Type B pancreatic cell (in vitro differentiated cells): ENCODE measurements at places on chromosomes 2 and 18. TPM values are rescaled to one million over a fixed set of nuclear protein-coding genes. Genes with fewer than 3 reads are reported as not detected.
A peak's percentile ranks its signal among the peaks of the same experiment; 100 is the strongest.

- no peak overlapping the region for H3K27ac ChIP-seq
- H3K4me1 ChIP-seq: peaks cover 4% of the 10 kb centered on the region
- DNase-seq: no peak
- H3K36me3 ChIP-seq: no peaks in the 10 kb centered on the region
- no peak overlapping the region for H3K4me3 ChIP-seq
Measured at GRCh38 chr2:181992776-181993175, 7.1 kb downstream of the PPP1R1C start.

- no peak overlapping the region for H3K4me3 ChIP-seq
- no peak overlapping the region for H3K27ac ChIP-seq
- peaks cover 12% of the 10 kb centered on the region for H3K4me1 ChIP-seq
- H3K36me3 ChIP-seq: no peaks in the 10 kb centered on the region
Measured at GRCh38 chr18:69755856-69756496, 191.7 kb downstream of the CD226 start.

- H3K36me3 ChIP-seq: no peaks in the 10 kb centered on the region
- peaks cover 4% of the 10 kb centered on the region for H3K4me1 ChIP-seq
- no peak for DNase-seq
- H3K27ac ChIP-seq: no peak overlapping the region
- no peaks in the 10 kb centered on the region for H3K27me3 ChIP-seq
Measured at GRCh38 chr2:146981921-146982320, 862.9 kb upstream of the ACVR2A start.

DNA sequence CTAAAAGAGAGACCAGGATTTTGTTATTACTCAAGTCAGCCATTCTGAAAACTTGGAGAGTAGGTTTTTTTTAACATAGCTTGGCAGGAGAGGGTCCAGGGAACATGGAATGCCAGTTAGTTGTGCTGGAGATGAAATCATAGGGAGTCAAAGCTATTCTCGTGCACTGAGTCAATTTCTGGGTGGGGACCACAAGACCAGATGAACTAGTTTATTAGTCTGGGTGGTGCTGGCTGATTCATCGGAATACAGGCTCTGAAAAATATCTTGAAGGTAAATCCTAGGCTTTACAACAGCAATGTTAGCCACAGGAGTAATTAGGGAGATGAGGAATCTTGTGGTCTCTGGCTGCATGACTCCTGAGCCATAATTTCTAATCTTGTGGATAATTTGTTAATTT is 921.4 kb downstream of the TRIB2 start:
- H3K4me3 ChIP-seq: no peak overlapping the region
- H3K36me3 ChIP-seq: no peaks in the 10 kb centered on the region
- no peak for DNase-seq
- no peaks in the 10 kb centered on the region for H3K4me1 ChIP-seq

DNA sequence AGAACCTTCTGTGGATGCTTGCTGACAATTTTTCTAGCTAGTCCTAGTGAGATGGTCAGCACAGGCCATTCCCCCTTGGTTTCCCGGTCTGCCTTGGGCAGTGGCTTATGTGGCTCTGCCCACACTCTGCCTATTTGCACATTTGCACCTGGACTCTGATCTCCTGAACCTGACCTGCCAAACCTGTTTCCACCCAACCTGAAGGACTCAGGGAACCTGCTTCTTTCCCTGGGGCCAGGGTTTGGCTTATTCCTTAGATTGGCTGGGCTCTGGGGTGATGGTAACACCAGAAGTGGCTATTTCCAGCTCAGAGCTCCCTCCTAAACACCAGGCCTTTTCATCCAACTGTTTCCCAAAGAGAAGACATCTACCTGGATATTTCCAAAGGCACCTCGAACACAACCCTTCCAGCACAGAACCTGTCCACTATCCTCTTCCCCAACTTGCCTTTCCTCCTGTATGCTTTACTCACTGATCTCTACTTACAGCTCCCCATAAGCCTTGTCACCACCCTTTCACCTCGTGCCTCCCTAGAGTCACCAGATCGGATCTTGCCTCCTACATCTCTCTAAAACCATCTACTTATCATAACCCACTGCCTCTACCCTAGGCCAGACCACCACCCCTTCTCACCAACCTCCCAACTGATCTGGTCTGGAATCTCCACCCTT is 5.8 kb upstream of the MTA3 start:
- peaks cover 5% of the 10 kb centered on the region for H3K36me3 ChIP-seq
- peak overlapping the region; percentile 52 for H3K27ac ChIP-seq
- H3K4me3 ChIP-seq: peak overlapping the region; percentile 23
- H3K4me1 ChIP-seq: peaks cover 23% of the 10 kb centered on the region

GRCh38 chr18:75696391-75696790 is 268.9 kb upstream of the SMIM21 start:
- H3K4me3 ChIP-seq: no peak overlapping the region
- H3K27me3 ChIP-seq: no peaks in the 10 kb centered on the region
- H3K36me3 ChIP-seq: no peaks in the 10 kb centered on the region
- DNase-seq: no peak
- H3K27ac ChIP-seq: no peak overlapping the region

DNA sequence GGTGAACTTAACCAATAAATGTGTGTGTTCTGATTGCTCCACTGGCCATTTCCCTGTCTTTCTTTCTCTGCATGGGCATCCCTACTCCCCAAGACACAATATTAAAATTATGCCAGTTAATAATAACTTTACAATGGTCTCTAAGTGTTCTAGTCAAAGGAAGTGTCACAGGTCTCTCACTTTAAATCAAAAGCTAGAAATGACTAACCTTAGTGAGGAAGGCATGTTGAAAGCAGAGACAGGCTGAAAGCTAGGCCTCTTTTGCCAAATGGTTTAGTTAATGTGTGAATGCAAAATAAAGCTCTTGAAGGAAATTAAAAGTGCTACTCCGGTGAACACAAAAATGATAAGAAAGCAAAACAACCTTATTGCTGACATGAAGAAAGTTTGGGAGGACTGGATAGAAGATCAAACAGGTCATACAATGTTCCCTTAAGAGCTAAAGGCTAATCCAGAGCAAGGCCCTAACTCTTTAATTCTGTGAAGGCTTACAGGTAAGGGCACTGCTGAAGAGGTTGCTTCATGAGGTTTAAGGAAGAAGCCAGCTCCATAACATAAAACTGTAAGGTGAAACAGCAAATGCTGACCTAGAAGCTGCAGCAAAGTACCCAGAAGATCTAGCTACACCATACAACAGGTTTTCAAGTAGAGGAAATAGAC is 44.0 kb upstream of the ARHGAP15 start:
- no peak for DNase-seq
- H3K27ac ChIP-seq: no peak overlapping the region
- no peaks in the 10 kb centered on the region for H3K36me3 ChIP-seq
- no peak overlapping the region for H3K4me3 ChIP-seq
- H3K27me3 ChIP-seq: no peaks in the 10 kb centered on the region
- H3K4me1 ChIP-seq: no peaks in the 10 kb centered on the region

DNA sequence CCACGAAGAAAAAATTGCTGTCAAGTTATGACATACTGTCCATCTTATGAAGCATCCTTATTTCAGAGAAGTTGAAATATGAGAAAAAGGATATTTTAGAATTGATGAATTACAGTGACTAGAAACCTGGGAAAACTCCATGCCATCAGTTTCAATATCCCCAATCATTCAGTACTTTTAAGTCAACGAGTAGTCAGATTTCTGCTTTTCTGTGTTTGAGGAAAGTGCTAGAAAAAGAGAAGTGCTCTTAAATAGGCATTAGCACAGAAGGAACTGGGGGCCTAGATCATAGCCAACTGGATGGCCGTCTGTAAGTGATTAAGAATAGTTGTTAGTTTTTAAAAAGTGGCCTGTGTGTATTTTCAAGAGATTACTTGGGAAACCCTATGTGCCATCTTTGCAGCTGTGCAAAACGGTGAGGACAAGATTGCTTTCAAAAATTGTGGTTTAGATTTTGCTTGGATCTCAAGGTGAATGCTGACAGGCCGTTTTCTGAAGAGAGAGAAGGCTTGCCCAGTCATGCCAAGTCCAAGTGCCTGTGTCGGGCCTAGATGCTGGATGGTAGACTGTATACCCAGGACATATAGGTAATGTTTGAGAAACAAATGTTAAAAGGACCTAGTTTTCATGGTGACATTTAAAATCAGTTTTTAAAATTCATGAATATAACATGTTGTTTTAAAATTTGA is 5.1 kb downstream of the NEDD4L start:
- peaks cover 32% of the 10 kb centered on the region for H3K4me1 ChIP-seq
- H3K36me3 ChIP-seq: peaks cover 11% of the 10 kb centered on the region
- no peaks in the 10 kb centered on the region for H3K27me3 ChIP-seq
- no peak overlapping the region for H3K4me3 ChIP-seq

- no peaks in the 10 kb centered on the region for H3K27me3 ChIP-seq
- peaks cover 19% of the 10 kb centered on the region for H3K4me1 ChIP-seq
- H3K36me3 ChIP-seq: no peaks in the 10 kb centered on the region
- no peak overlapping the region for H3K27ac ChIP-seq
Measured at GRCh38 chr2:202133200-202133908, 60.3 kb downstream of the KIAA2012 start.

DNA sequence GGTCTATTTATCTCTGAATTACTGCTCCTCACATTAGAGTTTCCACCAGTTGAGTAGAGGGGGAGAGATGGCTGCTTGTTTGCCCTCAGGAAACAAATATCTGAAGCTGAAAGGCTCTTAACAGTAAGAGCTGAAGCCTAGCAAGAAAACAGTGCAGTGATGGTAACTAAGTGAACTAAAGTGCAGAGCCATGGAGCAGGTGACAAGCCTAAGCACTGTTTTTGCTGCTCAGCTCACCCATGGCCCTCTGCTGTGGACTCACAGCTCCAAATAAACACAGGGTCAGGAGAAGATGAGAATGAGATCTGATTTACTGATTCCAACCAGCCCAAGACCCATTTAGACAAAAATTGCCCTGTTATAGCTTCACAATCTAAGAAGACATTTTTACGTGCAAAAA is 118.4 kb downstream of the ETAA1 start:
- peaks cover 35% of the 10 kb centered on the region for H3K4me1 ChIP-seq
- peaks cover 16% of the 10 kb centered on the region for H3K27me3 ChIP-seq
- H3K27ac ChIP-seq: peak overlapping the region; percentile 77
- DNase-seq: no peak
- H3K4me3 ChIP-seq: peak overlapping the region; percentile 12
- H3K36me3 ChIP-seq: peaks cover 10% of the 10 kb centered on the region

- H3K27me3 ChIP-seq: no peaks in the 10 kb centered on the region
- peaks cover 16% of the 10 kb centered on the region for H3K36me3 ChIP-seq
- peaks cover 42% of the 10 kb centered on the region for H3K4me1 ChIP-seq
- no peak for DNase-seq
- no peak overlapping the region for H3K27ac ChIP-seq
Measured at GRCh38 chr2:25306777-25307368, 34.9 kb downstream of the DNMT3A start.

DNA sequence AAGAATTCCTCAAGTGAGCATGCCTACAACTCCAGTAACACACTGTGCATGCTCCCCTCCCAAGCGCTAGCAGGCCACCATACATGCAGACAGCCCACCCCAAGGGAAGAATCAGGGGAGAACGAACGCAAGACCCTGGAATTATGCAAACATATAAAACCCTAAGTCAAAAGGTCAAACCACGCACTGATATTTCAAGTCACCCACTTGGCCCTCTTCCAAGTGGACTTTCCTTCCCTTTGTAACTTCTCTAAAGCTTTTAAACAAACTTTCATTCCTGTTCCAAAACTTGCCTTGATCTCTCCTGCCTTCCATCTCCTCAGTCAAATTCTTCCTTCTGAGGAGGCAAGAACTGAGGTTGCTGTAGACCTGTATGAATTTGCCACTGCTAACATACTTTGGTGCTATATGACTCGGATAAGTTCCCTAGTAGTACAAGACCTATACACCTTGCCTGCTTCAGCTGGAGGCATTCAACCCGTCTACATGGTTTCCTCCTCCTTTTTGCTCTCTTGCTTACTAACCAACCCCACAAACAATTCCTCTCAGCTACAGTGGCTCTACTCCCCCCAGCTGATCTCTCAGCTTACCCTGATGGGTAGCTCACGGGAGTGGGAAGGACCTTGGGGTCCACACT is 11.1 kb upstream of the RPIA start:
- no peaks in the 10 kb centered on the region for H3K27me3 ChIP-seq
- H3K4me3 ChIP-seq: no peak overlapping the region
- no peak overlapping the region for H3K27ac ChIP-seq
- H3K4me1 ChIP-seq: no peaks in the 10 kb centered on the region

DNA sequence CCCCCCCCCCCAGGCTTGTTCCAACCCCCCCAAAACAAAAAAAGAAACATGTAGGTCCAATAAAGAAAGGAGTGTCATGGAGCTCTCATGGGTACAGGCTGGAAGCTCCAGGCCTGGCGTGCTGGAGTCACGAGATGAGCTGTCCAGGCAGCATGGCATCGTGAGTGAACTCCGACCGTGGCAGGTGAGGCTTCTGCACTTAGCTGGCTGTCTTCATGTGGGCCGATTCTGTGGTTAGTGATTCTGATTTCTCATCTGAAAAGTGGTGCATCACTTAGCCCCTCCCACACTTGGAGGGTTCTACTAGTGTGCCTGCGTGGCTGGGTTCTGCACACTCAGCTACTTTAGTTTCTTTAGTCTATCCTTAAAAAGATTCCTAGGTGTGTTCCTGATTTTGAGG is 126.4 kb upstream of the MGAT5 start:
- no peak overlapping the region for H3K4me3 ChIP-seq
- no peak overlapping the region for H3K27ac ChIP-seq
- H3K27me3 ChIP-seq: no peaks in the 10 kb centered on the region
- H3K36me3 ChIP-seq: peaks cover 11% of the 10 kb centered on the region

GRCh38 chr2:147433822-147434221 is 411.0 kb upstream of the ACVR2A start:
- H3K4me1 ChIP-seq: no peaks in the 10 kb centered on the region
- no peaks in the 10 kb centered on the region for H3K36me3 ChIP-seq
- H3K4me3 ChIP-seq: no peak overlapping the region
- DNase-seq: no peak
- no peaks in the 10 kb centered on the region for H3K27me3 ChIP-seq

GRCh38 chr2:143452817-143453451 is 323.7 kb downstream of the ARHGAP15 start:
- no peak overlapping the region for H3K4me3 ChIP-seq
- H3K4me1 ChIP-seq: peaks cover 22% of the 10 kb centered on the region
- no peak overlapping the region for H3K27ac ChIP-seq
- peaks cover 21% of the 10 kb centered on the region for H3K27me3 ChIP-seq

GRCh38 chr18:74498712-74499627 is 2.8 kb downstream of the CNDP2 start:
- peak overlapping the region; percentile 96 for H3K27ac ChIP-seq
- H3K4me1 ChIP-seq: peaks cover 29% of the 10 kb centered on the region
- DNase-seq: no peak
- H3K36me3 ChIP-seq: peaks cover 23% of the 10 kb centered on the region
- peak overlapping the region; percentile 86 for H3K4me3 ChIP-seq
- no peaks in the 10 kb centered on the region for H3K27me3 ChIP-seq

GRCh38 chr2:149001496-149001895 is 37.0 kb upstream of the LYPD6B start:
- no peak for DNase-seq
- H3K27me3 ChIP-seq: no peaks in the 10 kb centered on the region
- H3K27ac ChIP-seq: no peak overlapping the region
- H3K4me3 ChIP-seq: no peak overlapping the region
- peaks cover 36% of the 10 kb centered on the region for H3K36me3 ChIP-seq

NT5DC4 gene
- total RNA-seq: not detected in 2 replicates

CIDEA gene
- total RNA-seq: not detected in 2 replicates

MC5R gene
- not detected in 2 replicates for total RNA-seq

SLC38A11 gene
- 3.7 and 13.4 TPM in 2 replicates for total RNA-seq

L3MBTL4 gene
- 2.2 and 4.6 TPM in 2 replicates for total RNA-seq

EIPR1 gene
- total RNA-seq: 24.3 and 24.9 TPM in 2 replicates

DHRS9 gene
- total RNA-seq: 0.75 and 1.3 TPM in 2 replicates

ANKRD30B gene
- total RNA-seq: not detected in 2 replicates
